ENCODE measurements at places on chromosomes 4 and X.

DNA sequence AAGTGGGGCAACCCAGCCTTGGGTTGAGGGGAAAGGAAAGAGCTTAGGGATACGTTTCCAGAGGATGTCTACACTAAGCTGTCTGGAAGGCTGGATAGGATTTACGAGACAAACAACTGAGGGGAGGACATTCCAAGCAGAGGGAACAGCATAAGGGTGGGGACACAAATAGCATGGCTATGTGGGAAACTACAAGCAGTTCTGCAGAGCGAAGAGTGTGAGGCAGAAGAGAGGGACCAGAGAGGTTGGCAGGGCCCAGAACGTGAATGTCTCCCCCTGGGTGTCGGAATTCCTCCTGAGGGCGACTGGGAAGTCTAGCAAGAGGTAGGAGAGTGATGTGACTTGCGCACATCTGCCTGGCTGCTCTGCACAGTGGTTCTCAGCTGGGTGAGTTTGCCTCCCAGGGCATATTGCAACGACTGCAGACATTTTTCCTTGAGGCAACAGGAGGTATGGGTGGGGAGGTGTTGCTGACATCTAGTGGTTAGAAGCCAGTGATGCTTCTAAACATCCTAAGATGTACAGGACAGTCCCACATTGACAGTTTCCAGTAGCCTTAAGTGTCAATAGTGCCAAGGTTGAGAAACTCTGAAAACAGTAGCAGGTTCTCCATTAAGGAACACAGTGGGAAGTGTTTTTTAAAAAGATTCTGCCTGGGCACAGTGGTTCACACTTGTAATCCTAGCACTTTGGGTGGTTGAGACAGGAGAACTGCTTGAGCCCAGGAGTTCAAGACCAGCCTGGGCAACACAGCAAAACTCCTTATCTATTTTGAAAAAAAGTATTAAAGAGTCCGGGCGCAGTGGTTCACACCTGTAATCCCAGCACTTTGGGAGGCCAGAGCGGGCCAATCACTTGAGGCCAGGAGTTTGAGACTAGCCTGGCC is 9.2 kb downstream of the NDUFA1 start:
- no peak for DNase-seq

DNA sequence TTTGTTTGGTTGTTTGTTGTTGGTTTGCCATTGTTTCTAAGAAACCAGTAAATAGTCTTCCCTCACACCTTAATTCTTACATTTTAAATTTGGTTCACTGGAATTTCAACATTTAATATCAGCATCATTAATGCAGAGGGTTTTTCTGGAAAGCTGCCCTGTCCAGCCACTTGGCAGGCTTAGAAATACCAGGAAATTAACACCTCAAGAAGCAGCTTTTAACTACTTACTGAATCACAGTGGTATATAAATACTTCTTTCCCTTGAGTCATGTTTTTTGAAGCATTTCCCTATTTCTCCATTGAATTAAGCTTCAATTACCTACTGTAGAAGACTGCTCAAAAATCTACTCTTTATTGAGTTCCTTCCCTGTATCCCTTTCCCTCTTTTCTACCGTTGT is 1221.1 kb upstream of the ADGRL3 start:
- DNase-seq = no peak

GRCh38 chrX:153750127-153750774 is 13.8 kb upstream of the PLXNB3 start:
- no peak for DNase-seq

- no peak for DNase-seq
These were observed 531 bp upstream of the MANBA start for GRCh38 chr4:102761296-102761701.

- DNase-seq = no peak
These were observed 2.1 kb downstream of the PCDH18 start for GRCh38 chr4:137530176-137530575.

- no peak for DNase-seq
These were observed 30.7 kb upstream of the FGF13 start for GRCh38 chrX:138742217-138742616.

DNA sequence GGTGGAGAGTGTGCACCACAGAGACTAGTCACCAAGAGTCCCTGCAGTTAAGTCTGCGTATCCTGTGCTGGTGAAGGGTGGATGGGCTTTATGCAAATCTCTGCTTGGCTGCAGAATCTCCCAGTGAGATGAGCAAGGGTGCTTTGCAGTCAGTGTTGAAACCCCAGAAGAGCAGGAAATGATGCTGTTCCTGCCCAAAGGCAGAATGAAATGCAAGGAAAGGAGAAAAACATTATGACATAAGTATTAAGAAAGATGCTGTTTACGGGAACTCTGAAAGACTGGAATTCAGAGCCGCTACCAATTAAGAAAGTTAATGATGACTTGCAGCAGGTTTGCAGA is 25.4 kb upstream of the ACSL1 start:
- no peak for DNase-seq

DNA sequence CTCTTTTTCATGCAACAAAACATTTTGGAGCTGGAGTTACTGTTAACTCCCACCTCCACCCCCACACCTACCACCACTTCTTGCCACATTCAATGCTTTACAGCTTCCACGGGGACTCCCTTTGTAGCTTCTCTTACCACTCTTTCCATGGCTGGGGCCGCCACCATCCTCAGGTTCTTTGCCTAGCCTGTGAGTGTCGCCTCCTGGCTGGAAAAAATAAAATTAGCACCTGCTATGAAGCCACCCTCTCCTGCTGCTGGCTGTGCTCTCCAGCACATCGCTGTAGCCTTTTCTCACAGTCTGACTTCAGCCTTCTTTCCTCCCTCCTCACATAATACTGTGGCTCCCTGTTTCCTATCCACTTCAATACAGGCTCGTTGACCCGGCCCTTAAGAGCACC is 114.4 kb downstream of the FRAS1 start:
- no peak for DNase-seq

GRCh38 chr4:122203407-122203806 is 51.3 kb downstream of the BLTP1 start:
- no peak for DNase-seq

GRCh38 chr4:183297675-183298074 is 22.4 kb downstream of the CLDN22 start:
- no peak for DNase-seq

- DNase-seq = no peak
These were observed 1467.2 kb downstream of the RPA4 start for GRCh38 chrX:98350940-98351339.

- no peak for DNase-seq
These were observed 3.6 kb downstream of the DCAF4L1 start for GRCh38 chr4:41985151-41985550.

- DNase-seq = no peak
These were observed 109.3 kb upstream of the BMP2K start for GRCh38 chr4:78666830-78667258.

DNA sequence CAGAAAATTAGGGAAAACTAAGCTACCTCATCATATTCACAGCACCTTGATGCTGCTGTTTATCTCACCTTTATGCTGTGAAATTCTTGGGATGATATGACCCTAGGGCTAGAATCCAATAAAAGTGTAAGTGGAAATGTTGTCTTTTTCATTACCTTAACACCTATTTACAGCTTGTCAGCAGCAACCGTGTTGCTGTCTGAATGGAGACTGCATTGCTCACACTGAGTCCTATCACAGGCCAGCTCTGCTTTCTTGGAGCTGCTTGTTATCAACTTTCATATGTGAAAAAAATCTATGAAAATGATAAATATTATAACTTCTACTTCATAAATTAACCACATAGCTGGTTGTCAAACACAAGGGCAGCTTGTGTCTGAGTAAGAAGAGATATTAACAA is 789.5 kb downstream of the TECRL start:
- DNase-seq = no peak

DNA sequence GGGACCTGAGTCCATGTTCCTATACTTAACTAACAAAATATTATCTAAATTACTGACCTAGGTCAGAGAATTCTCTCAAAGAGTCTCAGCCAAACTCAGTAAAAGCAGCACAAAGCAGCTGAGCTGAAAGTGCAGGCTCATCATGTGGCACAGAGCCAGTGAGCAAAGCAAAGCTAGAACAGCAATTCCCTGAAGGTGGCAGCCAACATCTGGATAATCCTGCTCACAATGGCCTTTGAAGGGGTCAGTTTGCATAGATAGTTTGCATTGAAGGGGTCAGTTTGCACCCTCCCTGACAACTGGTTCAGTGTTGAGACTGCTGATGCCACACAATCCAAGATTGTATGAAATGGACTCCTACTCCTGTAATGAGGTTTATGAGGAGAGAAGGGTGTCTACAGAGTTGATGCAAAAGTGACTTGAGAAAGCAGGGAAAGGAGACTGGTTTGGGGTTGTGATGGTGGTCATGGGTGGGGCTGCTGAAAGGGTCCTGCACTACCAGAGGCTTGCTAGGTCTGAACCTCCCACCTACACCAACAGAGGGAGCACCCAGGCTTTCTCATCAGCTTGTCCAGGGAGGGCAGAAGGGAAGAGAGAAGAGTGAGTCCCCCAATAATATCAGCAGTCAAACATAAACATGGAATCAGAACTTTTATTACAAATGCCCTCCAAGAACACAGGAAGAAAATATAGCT is 39.7 kb downstream of the TRIM61 start:
- no peak for DNase-seq

GRCh38 chr4:113080050-113080449 is 30.6 kb downstream of the ANK2 start:
- no peak for DNase-seq

- DNase-seq = no peak
These were observed 24.8 kb downstream of the HOPX start for GRCh38 chr4:56656346-56656643.

- no peak for DNase-seq
These were observed 288.5 kb upstream of the ARSJ start for GRCh38 chr4:114267976-114268375.

DNA sequence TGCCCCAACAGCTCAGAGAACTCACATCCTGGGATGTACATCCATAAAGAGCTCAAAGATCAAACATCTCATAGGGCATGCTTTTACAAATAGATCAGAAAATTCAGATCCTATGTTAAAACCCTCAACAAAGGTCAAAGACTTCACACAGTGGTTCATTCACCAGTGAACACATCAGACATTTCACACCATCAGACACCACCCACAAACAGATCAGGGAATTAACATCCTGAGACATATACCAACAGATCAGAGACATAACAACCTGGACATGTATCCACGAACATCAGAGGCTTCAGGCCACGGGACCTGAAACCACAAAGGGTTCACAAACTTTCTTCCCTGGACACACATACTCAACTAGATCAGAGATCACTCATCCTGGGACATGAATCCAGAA is 23.4 kb downstream of the SUV39H1 start:
- no peak for DNase-seq

GRCh38 chr4:128819082-128819742 is 9.7 kb downstream of the JADE1 start:
- no peak for DNase-seq

- DNase-seq = no peak
These were observed 385.6 kb upstream of the NR3C2 start for GRCh38 chr4:148827781-148828180.

- no peak for DNase-seq
These were observed 157.1 kb downstream of the TRIML1 start for GRCh38 chr4:188296331-188296730.

DNA sequence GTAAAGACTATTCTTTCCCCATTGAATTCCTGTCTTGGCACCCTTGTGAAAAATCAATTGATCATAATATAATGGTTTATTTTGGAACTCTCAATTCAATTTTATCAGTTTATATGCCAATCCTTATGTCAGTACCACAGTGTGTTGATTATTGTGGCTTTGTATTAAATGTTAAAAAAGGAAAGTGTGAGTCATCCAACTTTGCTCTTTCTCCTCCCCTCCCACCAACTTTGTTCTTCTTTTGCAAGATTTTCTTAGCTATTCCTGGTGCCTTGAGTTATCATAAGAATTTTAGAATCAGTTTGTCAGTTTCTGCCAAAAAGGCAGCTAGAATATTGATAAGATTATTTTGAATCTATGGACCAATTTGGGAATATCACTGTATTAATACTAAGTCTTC is 11.2 kb upstream of the RNF175 start:
- DNase-seq = no peak

DNA sequence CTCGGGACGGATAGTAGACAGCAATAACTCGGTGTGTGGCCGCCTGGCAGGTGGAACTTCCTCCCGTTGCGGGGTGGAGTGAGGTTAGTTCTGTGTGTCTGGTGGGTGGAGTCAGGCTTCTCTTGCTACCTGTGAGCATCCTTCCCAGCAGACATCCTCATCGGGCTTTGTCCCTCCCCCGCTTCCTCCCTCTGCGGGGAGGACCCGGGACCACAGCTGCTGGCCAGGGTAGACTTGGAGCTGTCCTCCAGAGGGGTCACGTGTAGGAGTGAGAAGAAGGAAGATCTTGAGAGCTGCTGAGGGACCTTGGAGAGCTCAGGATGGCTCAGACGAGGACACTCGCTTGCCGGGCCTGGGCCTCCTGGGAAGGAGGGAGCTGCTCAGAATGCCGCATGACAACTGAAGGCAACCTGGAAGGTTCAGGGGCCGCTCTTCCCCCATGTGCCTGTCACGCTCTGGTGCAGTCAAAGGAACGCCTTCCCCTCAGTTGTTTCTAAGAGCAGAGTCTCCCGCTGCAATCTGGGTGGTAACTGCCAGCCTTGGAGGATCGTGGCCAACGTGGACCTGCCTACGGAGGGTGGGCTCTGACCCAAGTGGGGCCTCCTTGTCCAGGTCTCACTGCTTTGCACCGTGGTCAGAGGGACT is 5.7 kb upstream of the MSANTD1 start:
- no peak for DNase-seq

- DNase-seq = no peak
These were observed 548.7 kb upstream of the DIPK2B start for GRCh38 chrX:45749375-45749774.

GRCh38 chr4:14225688-14226207 is 598.2 kb upstream of the BOD1L1 start:
- DNase-seq = no peak

GRCh38 chr4:108113229-108113628 is 55.5 kb downstream of the LEF1 start:
- no peak for DNase-seq

- DNase-seq = no peak
These were observed 21.0 kb upstream of the POLA1 start for GRCh38 chrX:24672701-24673190.

DNA sequence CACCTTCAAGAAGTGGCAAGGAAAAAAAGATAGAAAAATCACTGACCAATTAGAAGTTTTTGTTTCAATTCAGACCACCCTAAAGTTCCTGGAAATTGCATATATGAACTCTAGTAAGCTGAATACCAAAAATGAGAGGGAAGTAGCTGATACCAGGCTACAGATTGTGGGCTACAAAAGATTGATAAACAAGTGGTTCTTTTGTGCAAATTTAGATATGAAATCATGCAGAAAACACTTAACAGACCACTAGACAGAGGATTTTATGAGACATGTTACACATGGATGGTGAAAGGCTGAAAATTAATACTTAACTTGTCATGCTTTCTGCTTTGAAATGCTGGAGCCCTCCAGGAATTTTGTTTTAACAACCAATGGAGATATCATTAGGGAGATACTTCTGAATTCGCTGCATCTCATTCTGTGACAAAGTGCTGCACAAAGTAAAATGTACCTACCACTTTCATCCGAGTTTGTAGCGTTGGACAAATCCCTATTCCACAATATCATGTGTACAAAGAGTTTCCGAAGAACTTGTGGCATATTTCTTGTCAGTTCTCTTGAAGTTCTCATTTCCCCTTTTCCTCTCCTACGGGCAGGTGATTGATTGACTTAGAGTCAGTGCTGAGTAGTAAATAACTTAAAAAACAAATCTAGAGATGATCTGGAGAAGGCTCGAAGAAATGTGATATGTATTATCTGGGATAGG is 235.0 kb downstream of the PALLD start:
- no peak for DNase-seq
